B cell (primary cell): ENCODE measurements at places on chromosomes 7 and 10.

DNA sequence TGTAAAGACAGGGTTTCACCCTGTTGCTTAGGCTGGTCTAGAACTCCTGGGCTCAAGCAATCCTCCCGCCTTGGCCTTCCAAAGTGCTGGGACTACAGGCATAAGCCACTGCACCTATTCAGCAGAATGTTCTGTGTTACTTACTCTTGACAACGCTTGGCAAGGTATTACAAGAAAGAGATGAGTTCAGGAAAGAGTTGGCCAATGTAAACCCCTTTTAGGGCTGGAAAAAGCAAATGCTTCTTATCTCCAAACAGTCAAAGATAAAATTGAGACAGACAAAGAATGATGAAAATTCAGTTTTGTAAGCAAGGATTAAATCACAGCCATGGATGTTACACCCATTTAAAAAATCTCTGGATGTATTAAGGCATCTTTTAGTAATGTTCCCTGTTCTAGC is 114.0 kb upstream of the PODXL start:
- DNase-seq: no peak

- DNase-seq: no peak
These were observed 44.7 kb upstream of the AQP1 start for GRCh38 chr7:30866939-30867338.

DNA sequence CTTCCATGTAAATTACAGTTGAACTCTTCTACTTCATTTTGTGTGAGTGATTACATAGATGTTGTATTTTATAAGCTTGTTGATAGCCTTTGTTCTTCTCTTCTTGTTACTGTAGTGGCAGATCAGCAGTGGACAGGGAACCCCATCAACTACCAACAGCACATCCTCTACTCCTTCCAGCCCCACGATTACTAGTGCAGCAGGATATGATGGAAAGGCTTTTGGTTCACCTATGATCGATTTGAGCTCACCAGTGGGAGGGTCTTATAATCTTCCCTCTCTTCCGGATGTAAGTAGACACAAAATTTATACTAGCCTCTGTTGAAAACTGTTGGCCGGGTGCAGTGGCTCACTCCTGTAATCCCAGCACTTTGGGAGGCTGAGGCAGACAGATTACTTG is 110.7 kb downstream of the TRIM24 start:
- no peak for DNase-seq

DNA sequence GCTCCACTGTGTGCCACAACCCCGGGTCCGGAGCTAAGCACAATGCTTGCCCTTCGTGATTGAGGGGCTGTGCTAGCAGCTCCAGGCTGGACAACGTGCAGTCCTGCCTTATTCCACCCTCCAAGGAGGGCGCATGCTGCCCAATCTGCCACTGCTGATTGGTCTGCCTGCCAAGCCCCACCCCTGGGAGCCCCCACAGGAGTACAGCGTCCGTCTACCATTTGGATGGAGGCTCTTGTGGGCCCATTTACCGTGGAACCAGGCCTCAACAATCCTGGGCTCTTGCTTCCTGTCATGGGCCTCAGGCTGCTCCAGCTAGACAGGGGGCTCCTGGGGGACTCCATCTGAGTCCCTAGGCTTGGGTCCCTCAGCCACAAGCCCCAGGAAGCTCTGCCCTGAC is 173.3 kb downstream of the SLIT1 start:
- DNase-seq: no peak

- DNase-seq: no peak
These were observed 73.5 kb upstream of the CDK6 start for GRCh38 chr7:92909686-92910475.

DNA sequence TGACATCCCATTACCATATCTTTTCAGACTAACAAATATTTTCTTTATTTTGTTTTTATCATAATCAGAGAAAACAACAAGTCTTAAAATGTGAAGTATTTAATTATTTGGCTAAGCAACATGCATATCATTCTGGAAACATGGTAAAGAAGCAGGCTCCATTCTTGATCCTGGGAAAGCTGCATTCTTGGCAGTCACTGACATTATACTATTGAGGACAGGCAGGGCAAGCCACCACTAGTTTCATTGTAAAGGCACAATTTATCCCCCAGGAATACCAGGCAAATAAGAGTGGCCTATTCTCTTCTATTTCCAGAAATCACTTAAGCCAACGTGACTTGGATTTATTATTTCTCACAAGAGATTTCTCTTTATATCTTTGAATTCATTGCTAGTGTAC is 153.8 kb upstream of the AKR1E2 start:
- DNase-seq: no peak

DNA sequence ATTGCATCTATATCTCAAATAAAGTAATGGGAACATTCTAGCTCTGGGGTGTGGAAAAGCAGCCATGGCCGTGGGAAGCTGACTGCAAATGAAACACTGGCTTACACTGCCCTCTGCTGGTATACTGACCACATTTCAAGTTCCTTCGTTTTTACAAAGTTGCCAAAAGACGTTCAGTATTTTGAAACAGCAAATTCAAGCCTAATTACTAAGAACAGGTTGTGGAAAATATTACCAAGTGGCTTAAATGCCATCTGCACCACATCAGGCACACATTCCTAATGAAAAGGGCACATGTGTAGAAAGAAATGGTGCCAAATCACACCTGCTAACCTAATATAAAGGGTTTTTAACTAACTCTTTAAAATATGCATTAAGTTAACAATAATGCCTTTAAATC is 83.9 kb downstream of the JAZF1 start:
- peak; percentile 69 for DNase-seq

GRCh38 chr10:114905450-114905849 is 32.5 kb upstream of the TRUB1 start:
- DNase-seq: no peak

GRCh38 chr7:137879357-137880158 is 32.8 kb upstream of the DGKI start:
- no peak for DNase-seq

GRCh38 chr10:9560976-9561375 is 1456.7 kb upstream of the CELF2 start:
- no peak for DNase-seq

- DNase-seq: no peak
These were observed 414.8 kb upstream of the MKI67 start for GRCh38 chr10:128540781-128541761.

GRCh38 chr7:107917763-107918651 is 27.0 kb downstream of the DLD start:
- no peak for DNase-seq

DNA sequence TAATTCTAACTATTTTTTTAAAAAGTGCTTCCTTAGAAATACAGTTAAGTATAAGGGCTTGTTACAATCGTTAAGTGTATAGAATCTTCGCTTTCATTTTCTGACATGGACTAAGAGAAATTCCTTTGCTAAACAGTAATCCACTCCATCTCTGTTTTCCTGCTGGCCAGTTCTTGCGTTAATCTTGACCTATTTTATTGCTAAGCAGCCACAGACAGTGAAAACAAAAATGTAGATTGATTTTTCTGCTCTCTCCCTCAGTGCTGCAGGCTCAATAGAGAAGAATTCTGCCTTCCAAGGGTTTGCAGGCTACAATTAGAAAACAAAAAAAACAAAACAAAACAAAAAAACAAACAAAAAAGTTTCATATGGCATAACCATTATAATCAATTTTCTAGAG is 310.4 kb upstream of the ADARB2 start:
- no peak for DNase-seq

- no peak for DNase-seq
These were observed 45.7 kb upstream of the ARID5B start for GRCh38 chr10:61855771-61856170.

GRCh38 chr10:52703898-52704297 is 68.7 kb downstream of the MBL2 start:
- no peak for DNase-seq

GRCh38 chr10:128629111-128630096 is 503.2 kb upstream of the MKI67 start:
- DNase-seq: no peak

GRCh38 chr10:101358706-101359300 is 4.8 kb downstream of the BTRC start:
- no peak for DNase-seq

- no peak for DNase-seq
These were observed 336.7 kb upstream of the MBL2 start for GRCh38 chr10:53109320-53109719.

- no peak for DNase-seq
These were observed 67.2 kb upstream of the AUTS2 start for GRCh38 chr7:69531050-69531449.

DNA sequence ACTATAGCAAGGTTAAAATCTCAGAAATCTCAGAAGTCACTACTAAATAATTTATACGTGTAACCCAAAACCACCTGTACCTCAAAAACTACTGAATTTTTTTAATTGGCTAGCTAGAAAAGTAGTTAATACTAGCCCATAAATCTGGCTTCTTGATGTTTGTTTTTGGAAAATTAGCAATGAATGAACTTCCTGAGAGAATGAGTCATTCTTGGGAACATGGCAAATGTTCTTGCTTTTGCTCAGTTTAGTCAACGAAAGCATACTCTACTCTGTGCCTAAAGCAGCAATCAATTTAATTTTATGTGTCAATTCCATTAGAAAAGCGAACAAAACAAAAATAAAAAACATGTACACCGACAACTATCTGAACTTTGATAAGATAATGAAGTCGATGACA is 69.2 kb downstream of the SEMA3E start:
- DNase-seq: no peak

DNA sequence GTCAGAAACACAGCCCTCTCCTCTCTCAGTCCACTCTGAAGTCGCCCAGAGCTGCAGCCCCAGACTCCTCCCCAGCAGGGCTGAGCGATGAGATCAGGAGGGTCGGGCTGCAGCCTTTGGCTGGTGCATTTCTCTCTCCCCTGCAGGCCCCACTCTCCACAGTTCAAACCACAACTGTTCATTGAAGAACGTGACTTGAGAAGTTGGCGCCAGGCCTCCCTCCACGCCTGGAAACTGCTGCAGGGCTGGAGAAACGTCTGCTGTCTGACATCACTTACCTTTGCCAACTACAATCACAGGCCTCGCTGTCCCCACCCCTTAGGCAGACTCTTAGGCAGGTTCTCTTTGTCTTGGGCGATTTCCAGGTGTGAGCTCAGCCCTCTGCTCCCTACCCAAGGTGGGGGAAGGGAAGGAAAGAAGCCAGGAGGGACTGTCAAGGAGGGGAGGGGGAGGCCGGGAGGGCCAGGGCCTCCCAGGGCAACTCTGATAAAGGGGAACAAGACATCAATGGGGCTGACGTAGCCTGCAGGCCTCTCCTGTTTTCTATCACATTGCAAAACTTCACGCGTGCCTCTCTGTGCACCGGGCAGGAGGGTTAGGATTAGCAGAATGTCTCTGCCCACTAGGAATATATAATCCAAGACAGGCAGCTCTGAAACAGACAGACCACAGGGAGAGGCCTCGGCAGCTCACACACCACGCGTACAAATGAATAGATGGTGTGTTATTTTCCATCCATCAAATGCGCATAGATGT is 32.7 kb downstream of the CALML5 start:
- no peak for DNase-seq

GRCh38 chr10:53754596-53755250 is 982.1 kb upstream of the MBL2 start:
- DNase-seq: no peak

DNA sequence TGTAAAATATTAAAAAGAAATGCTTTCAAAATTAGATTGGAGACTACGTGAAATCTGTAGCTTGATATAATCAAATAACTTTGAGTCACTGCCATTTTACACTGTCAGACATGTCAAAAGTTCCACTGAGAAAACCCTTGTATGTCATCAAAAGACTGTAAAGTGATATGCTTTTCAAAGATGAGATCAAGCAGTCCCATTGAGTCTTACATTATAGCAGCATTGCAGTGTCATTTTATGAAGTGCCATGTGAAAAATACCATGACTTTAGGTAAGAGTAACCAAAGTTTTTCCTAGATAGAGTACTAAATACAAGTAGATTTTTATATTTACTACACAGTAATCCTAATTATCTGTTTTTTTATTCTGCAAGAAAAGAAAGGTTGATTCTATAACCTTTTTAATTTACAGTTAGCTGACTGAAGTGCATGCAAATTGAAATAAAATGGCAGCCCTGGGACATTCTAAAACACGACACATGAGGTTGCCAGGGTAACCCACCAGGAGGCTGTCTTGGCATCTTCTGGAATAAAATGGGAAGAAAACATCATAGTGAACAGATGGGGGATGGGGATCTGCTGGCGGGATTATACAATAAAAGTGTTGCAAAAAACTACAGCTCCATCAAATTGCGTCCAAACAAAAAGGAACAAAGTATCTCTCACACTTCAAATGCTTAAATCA is 91.3 kb upstream of the TMEM106B start:
- DNase-seq: no peak

GRCh38 chr7:18163091-18163490 is 135.4 kb upstream of the PRPS1L1 start:
- DNase-seq: no peak

DNA sequence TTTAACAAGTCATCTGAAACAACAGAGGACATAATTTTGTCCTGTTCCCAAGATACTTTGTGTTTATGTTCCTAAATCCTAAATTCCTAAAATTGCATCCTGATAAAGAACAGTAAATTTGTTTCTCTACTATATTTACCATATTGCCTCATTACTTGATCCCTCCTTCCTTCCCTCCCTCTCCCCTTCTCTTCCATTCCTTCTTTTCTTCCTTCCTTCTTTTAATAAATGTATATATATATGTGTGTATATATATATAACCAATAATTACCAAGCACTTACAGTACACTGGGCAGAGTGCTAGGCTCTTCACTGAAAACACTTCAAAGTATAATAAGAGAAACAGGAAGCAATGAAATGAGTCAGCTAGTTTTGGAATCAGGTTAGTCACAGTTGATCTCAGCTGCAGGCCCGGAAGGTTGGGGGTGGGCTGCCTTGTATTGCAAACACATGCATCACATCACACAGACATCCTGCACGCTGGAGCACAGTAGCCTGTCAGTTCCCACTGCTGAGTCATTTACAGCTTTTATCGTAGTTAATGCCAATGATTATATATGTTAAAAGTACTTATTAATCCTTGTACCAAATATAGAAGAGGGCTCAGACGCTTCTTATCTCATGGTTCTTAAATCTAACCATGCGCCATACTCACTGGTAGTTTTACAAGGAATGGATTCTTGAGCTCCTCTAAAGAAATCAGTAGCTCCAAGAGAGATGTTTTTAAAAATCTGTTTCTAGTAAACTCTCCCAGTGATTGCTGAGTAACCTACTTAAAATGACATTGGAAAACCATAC is 551.7 kb downstream of the GRM8 start:
- peak; percentile 41 for DNase-seq

DNA sequence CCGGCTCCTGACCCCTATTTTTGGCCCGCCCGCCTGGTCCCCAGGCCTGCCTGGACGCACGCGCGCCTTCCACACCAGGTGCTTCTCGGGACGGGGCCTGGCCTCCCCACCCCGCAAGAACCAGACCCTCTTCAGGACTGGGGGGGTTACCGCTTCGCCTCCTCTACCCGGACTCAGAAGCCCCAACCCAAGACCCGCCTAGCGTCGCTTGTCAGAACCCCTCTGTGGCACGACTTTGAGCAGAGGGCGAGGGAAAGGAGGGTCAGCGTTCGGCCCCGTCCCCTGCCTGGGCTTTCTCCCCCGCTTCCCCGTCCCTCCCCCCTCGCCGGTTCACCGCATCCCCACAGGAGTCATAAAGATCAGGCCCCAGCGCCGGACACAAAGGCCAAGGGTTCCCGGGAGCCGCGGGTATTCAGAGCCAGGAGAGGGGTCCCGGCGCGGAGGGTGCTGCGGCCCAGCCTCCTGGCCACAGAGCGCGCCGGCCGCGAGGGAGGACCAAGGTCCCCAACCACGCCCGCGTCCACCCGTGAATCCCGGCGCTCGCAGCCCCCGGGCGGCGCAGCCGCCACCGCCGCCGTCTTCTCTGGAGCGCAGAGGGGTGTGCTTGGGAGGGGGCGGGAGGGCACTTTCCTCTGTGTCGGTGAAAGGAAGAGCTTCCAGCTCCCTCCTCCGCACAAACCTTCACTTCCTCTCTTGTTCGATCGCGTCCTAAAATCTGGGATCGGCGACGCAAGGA is 351.9 kb downstream of the DNAJB6 start:
- no peak for DNase-seq
